ENCODE measurements at places on chromosomes 3 and 15.
A peak's percentile ranks its signal among the peaks of the same experiment; 100 is the strongest.

DNA sequence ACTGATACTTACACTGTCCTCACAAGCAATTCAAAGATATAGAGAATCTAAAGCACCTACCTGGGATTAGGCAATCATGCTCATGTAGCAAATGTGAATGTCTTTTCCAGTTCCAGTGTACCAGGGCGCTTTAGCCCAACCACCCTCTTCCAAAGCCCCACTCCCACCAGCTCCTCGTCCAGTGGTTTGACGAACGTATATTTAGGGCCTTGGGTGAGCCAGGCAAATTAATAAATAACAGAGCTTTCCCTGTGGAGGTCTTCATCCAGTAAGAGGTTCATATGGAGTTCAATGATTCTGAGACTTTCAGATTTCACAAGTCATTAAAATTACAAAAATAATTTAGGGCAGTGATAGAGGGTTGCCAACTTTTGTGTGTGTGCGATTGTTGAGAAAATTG lies 162.3 kb upstream of the C2CD4B start:
- DNase-seq = no peak

DNA sequence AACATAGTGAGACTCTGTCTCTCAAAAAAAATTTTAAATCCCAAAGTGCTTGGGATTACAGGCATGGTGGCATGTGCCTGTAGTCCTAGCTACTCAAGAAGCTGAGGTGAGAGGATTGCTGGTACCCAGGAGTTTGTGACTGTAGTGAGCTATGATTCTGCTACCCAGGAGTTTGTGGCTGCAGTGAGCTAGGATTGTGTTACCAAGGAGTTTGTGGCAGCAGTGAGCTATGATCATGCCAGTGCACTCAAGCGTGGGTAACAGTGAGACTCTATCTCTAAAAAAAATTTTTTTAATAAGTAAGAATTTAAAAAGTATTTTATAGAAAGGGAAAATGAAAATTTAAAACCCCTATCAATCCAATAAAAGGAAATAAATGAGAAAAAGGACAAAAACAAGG lies 69.5 kb downstream of the FAIM start:
- no peak for DNase-seq

GRCh38 chr15:77870195-77871065 lies 207.1 kb downstream of the TBC1D2B start:
- DNase-seq = no peak

GRCh38 chr3:152109038-152109437 lies 159.7 kb upstream of the MBNL1 start:
- DNase-seq = no peak

- DNase-seq = no peak
Observed at GRCh38 chr3:140276703-140277102, 341.7 kb downstream of the CLSTN2 start.

GRCh38 chr3:37941608-37942508 lies 48.7 kb upstream of the VILL start:
- no peak for DNase-seq

DNA sequence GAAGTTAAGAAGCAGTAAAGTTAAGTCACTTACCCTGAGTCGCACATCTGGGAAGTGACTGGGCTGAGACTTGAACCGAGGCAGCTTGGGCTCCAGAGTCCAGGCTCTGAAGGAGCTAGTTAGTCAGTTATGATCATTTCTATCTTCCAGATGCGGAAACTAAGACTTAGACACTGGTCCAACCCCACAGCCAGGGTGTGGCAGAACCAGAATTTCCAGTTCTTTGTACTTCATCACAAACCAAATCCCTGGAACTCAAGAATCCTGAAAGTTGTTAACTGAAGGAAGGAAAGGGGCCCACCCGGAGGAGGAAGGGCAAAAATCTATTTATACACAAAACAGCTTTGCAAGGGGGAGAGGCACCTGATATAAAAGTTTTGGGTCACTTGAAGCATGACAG lies 389.9 kb downstream of the SHQ1 start:
- DNase-seq = no peak

- DNase-seq = no peak
Observed at GRCh38 chr15:84979651-84980050, 2.0 kb upstream of the PDE8A start.

GRCh38 chr15:41990691-41991090 lies 18.3 kb upstream of the EHD4 start:
- no peak for DNase-seq

DNA sequence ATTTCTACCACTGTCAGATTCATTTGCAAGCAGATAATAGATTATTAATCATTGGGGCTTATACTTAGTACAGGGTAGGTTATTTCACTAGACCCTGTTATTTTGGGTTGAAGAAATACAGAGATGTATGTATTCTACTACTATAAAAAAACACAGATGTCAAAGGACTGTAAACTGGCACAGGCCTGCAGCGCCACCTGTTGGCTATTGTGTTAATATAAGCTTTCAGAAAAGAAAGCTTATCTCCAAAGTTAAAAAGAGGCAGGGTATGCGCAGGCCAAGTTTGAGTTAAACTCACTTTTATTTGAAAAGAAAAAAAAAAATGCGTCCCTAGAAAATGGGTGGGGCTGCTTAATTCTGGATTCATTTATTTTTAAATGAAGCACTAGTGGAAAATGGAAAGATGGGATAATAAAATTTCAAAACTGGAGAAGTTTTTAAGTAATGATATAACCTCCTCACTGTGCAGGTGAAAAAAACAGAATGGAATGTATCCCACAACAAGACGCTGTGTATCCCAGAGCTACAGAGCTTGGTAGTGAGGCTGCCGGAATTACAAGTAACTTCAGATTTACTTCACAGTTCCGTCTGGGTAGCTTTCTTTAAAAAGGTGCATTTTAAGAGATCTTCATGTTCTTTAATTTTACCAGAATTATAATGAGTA lies 407.2 kb upstream of the TGFBR2 start:
- peak; percentile 43 for DNase-seq

GRCh38 chr3:61877359-61878138 lies 316.2 kb downstream of the PTPRG start:
- no peak for DNase-seq

- DNase-seq = no peak
Observed at GRCh38 chr3:62604298-62604697, 230.9 kb upstream of the FEZF2 start.

Measured in activated T-helper 1 cell treated with anti-CD3 and anti-CD28 coated beads, Interleukin-2, amount 50 U/mL, for 16 hours (primary cell).